ENCODE measurements at places on chromosomes 2 and 18.

- no peak for DNase-seq
Observed at GRCh38 chr2:647691-648231, 29.4 kb downstream of the TMEM18 start.

DNA sequence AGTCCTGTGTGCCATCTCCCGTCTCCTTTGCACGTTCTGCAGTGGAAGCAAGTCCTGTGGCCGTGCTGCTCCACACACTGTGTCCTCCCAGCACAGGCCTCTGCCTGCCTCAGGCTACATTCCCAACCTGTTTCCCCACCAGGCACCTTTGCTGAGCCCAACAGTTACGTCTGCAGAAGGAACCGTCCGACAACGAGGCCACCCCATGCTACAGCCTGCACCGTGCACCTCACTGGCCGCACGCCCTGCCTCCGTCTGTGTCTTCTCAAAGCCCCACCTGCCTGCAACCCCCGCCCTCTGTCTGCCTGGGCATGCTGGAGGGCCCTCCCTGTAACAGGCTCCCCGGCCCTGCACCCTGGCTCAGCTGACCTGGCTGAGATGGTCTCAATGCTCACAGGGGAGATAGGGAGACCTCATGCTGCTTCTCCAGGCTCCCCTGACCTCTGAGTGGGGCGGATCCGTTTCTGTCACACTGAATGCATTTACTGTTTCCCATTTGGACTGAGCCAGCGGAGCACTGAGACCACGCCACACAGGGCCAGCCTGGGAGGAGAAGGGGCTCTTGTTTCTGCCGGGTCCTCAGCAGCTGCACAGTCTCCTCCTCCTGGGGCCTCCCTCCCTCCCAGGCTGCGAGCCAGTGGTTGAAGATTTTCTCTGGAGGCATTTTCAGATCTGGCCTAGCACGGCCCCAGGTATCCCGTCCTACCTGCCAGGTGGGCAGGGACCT is 109.1 kb upstream of the OTOS start:
- no peak for DNase-seq

GRCh38 chr2:222754324-222754930 is 83.0 kb downstream of the MOGAT1 start:
- DNase-seq: no peak

- DNase-seq: no peak
Observed at GRCh38 chr2:128467321-128467969, 148.8 kb upstream of the HS6ST1 start.

DNA sequence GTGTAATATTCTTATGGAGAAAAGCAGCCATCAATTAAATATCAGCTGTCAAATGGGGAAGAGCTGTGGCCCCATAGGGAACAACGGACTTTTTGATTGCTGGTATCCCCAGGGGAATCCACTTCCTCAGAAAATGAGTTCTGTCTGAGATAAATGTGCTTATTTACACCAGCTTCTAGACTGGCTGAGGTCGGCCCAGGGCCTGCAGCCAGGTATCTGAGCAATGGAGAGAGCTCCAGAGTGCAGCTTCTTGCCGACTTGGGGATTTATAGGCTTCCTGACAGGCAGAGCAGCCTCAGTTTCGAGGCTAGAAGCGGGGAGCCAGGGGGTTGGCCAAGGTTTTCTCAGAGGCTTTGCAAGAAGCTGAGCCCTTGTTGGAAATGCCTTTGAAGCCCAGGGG is 67.2 kb downstream of the MCFD2 start:
- no peak for DNase-seq

- DNase-seq: no peak
Observed at GRCh38 chr2:68937346-68938055, 15.2 kb downstream of the GKN2 start.

DNA sequence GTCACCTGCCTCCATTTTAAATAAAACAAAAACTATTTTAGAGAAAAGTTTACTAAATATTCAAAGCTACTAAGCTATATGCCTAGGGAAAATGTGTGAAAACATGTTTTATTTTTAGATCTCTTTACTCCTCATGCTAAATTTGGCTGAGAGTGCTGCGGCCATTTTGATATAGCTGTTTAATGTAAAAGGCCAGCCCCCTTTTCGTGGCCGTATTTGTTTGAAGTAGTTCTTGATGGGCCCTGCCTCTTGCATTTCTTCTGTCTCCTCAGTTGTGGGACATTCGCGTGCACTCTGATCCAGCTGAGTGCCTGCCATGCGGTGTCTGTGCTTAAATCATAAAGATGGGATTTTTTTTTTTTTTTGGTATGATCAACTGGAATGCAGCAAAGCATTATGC is 64.0 kb downstream of the ZNF407 start:
- DNase-seq: no peak

DNA sequence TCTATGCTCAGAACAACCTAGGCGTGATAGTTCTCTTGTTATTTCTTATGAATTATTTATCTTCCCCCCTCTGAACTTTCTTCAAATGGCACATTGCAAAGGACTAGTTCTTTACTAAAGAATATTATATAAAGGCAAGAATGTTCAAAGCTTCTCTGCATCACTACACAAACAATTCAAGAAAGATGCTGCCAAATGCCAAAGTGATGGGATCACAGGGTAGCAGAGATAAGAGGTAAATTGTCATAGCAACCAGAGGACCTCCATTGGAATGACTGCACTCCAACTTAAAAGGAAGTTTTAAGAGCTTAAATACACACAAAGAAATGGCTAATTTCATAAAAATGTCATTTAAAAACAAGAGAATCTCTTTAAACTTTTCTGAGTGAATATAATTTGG is 72.8 kb downstream of the AQP4 start:
- no peak for DNase-seq

- DNase-seq: no peak
Observed at GRCh38 chr18:7902399-7902839, 335.3 kb downstream of the PTPRM start.

GRCh38 chr2:68907232-68907919 is 36.2 kb upstream of the BMP10 start:
- DNase-seq: no peak

DNA sequence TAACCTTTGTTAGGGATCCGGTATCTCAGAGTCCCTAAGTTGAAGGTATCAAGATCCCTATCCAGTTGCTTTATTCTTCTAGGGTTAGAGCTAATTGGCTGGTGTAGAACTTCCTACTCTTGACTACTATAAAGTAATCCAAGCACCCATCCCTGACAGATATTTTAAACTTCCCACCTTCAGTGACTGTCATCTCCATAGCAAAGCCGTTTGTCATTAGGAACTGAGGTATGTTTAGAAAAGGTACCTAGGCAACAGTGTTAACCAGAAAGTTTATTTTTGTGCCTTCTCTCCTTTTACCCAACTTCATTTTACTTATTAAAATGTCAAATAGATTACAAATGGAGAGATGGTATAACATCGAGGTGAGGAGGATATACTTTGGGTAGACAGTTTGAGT is 4.5 kb downstream of the FAM117B start:
- DNase-seq: no peak

DNA sequence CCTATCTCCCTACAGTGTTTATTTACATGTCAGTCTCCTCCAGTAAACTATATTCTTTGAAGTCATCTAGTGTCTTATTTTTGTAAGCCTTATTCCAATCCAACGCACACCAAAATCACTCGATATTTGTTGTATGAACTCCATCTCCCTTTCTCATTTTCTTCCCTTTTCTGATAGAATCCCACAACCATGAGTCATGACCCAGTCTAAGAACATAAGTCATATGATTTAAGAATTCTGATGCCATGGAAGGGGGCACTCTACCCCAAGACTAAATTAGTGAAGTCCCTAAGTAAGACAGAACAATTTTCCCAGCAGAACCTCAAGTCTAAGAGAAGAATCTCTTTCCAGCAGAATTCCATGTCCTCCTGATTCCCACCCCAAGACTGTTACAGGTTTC is 5.4 kb downstream of the CHMP3 start:
- DNase-seq: no peak

GRCh38 chr2:20065885-20066602 is 14.6 kb upstream of the LAPTM4A start:
- DNase-seq: no peak

DNA sequence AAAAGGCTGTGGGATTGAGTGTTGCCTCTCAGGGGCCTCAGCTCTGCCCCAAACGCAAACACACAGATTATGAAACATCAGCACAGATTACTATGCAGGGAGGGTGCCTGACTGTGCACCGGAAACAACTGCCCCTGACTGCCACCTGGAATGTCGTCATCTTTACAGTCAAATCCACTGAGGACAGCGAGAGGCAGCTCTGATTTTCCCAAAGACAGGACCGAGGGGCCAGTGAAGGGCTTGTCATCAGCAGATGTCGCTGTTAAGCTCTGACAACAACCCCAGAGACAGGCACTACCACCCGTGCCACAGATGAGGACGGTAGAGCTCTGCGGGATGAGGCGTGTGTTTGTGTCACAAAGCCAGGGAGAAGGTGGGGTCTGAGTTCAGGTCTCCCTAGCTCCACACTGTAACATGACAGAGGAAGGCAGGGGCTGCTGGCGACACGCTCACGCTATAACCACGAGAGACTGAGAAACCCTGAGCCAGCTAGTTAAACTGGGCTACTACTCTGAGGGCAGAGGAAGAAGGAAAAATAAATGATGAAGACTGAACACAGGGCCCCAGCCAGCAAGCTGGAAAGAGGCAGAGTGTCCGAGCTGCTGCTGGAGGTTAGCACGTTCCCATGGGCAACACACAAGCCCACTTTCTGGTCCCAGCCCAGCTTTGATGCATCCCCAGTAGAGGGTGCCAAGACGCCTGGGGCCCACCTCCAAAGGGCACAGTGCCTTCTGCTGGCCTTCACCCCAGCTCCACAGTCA is 47.0 kb downstream of the PARD6G start:
- no peak for DNase-seq

DNA sequence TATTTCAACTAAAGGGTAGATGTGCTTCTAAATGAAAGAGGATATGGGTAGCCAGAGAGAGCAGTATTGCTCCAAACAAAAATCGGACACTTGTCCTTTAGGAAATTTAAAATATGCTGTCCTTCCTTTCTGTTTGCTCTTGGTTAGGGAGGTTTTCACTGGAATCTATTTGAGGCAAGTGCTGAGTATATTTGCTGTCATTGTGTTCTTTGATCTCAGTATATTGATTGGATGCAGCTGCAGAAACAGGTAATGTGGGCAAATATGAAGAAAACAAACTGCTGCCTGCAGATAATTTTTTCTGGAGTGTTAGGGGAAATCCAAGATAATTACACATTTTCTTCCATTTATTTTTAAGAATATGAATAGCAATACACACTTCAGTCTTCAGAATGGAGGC is 410.2 kb downstream of the NCKAP5 start:
- no peak for DNase-seq

- no peak for DNase-seq
Observed at GRCh38 chr2:215712871-215713790, 277.3 kb upstream of the FN1 start.

DNA sequence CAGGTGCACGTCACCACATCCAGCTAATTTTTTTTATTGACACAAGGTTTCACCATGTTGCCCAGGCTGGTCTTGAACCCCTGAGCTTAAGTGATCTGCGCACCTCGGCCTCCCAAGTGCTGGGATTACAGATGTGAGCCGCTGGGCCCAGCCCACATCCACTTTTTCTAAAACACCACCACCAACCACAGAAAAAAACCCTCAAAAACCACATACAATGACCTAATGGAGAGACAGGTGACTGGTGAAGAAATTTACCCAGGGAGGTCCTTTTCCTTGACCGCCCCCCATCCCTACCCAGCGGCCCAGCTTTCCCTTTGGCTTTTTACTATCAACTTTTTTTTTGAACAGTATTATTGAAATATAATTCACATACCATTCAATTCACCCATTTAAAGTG is 47.9 kb downstream of the CACNB4 start:
- no peak for DNase-seq

GRCh38 chr2:1341404-1342120 is 71.7 kb upstream of the TPO start:
- no peak for DNase-seq

- no peak for DNase-seq
Observed at GRCh38 chr2:68193144-68193543, 35.5 kb downstream of the PNO1 start.

GRCh38 chr18:70693246-70693645 is 404.4 kb downstream of the SOCS6 start:
- no peak for DNase-seq

- DNase-seq: no peak
Observed at GRCh38 chr2:65357959-65358294, 74.5 kb downstream of the SPRED2 start.

- no peak for DNase-seq
Observed at GRCh38 chr18:13161276-13161899, 57.2 kb upstream of the LDLRAD4 start.

GRCh38 chr18:57950542-57950941 is 93.5 kb upstream of the NEDD4L start:
- no peak for DNase-seq

- DNase-seq: no peak
Observed at GRCh38 chr2:105397025-105397722, 1.7 kb downstream of the FHL2 start.

- no peak for DNase-seq
Observed at GRCh38 chr2:45184606-45185005, 175.4 kb upstream of the SIX2 start.

DNA sequence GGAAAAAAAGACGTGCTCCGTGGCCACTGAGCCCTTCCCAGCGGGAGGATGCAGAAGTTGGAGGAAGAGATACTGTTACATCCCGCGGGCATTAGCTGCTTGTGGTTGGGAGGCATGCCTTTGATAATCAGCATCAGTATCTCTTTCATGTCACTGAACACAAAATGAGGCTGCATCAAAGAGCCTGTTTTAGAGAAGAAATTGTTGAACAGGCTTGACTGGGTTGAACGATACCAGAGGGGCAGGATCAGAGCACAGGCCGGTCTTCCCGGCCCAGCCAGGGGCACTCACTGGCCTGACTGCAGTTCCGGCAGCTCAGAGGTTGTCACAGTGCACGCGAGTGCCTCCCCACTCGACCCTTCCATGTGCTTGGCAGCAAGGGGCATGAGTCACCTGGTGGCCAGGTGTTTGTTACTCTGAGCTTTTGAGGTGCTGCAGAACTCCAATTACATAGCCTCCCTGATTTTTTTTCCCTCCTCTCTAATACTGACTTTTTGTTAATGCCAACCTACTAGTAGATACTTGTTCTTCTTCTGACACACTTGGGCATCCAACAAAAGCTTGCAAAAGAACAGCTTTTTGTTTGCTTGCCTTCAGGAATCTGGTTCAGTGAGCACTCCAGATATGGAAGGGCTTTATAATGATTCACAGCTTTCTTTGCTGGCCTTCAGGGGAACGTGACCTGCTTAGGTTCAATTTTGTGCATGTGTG is 121.6 kb downstream of the VAPA start:
- no peak for DNase-seq

GRCh38 chr2:145587922-145588321 is 1068.0 kb upstream of the ZEB2 start:
- DNase-seq: no peak

- DNase-seq: no peak
Observed at GRCh38 chr18:72181241-72181764, 362.8 kb downstream of the CBLN2 start.

GRCh38 chr2:226766352-226767055 is 33.1 kb downstream of the IRS1 start:
- no peak for DNase-seq

Measured in CD4-positive, alpha-beta T cell treated with Interleukin-6 at 100 ng/mL for 8 hours (primary cell).